Activated CD8-positive, alpha-beta T cell treated with anti-CD3 and anti-CD28 coated beads for 36 hours (primary cell): ENCODE measurements at places on chromosomes 2 and 18. TPM values are rescaled to one million over a fixed set of nuclear protein-coding genes. Genes with fewer than 3 reads are reported as not detected.

GRCh38 chr2:174846218-174846617 lies 81.9 kb upstream of the CHRNA1 start:
- no peak for DNase-seq

DNA sequence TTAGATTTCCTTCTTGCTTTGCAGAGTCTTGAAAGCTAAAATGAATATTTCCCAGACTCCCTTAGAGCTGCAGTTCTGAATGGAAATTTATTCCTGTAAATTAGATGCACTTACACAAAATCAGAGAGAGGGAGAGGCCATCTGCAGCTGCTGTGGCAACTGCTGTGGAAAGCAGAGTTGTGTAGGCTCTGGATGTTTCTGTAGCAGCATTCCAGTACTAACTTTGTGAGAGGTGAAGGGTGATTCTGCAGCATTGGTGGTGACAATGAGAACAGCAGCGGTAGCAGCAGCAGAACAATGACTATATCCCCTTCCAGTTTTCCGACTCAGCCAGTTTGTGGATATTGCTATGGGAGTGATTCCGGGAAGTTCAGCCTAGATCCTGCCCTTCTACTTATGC lies 433.0 kb upstream of the REG3G start:
- no peak for DNase-seq

DNA sequence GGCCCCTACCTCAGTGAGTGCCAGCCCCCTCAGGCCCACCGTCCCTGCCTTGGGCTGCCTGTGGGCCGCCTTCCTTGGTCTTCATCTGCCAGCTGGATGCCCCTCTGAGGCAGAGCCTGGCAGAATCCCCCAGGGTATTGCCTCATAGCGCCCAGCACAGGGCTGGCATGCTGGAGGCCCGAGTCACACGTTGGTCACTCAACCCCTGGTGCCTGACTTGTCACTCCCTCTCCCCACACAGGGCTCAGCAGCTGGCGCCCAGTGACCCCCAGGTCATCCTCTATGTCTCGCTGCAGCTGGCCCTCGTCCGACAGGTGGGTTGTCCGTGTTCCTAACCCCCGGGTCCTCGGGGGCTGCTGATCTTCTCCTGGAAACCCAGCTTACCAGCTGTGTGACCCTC lies 108.4 kb upstream of the MCFD2 start:
- no peak for DNase-seq

GRCh38 chr18:1618364-1618763 lies 713.7 kb downstream of the ADCYAP1 start:
- no peak for DNase-seq

DNA sequence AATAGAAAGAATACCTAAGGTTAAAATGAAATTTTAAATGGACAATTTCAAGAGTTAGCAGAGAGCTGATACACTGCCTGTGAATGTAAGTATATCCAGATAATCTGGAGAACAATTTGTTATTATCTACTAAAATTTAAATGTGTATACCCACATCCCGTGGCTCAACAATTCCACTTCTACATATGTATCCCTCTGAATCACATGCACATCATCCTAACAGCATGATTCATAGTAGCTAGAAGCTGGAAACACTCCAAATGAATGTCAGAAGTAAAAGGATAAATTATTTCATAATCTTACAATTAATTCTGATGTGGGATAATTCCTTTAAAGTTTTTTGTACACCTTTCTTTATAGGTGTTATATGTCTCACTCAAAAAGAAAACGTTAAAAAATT lies 87.9 kb downstream of the CNTNAP5 start:
- no peak for DNase-seq

- peak; percentile 97 for DNase-seq
These were observed 36.0 kb upstream of the EML4 start for GRCh38 chr2:42132966-42133641.

The NLRC4 gene
- total RNA-seq, result not detected

The PLEK gene
- total RNA-seq, result 6.0 TPM

The SIX2 gene
- total RNA-seq, result not detected
